ENCODE measurements at places on chromosomes 1 and 21.
A peak's percentile ranks its signal among the peaks of the same experiment; 100 is the strongest.

DNA sequence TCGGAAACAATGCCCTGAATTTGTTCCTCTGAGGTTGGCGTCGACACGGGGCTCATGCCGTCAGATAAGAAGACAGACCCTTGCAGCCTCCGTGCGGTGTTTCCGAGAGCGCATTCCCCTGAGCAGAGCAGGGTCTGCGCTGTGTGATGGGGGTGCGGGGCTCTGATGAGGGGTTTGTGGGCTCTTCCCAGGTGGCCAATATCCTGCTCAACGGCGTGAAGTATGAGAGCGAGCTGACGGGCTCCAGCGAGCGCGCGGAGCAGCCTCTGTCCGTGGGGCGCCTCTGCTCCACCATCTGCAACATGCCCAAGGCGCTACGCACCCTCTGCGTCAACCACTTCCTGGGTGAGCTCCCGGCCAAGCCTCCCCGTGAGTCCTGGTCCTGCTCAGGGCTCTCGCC lies 17.3 kb downstream of the SLC45A1 start:
- DNase-seq: no peak

- no peak for DNase-seq
Measured at GRCh38 chr1:201219481-201220387, 29.1 kb downstream of the IGFN1 start.

DNA sequence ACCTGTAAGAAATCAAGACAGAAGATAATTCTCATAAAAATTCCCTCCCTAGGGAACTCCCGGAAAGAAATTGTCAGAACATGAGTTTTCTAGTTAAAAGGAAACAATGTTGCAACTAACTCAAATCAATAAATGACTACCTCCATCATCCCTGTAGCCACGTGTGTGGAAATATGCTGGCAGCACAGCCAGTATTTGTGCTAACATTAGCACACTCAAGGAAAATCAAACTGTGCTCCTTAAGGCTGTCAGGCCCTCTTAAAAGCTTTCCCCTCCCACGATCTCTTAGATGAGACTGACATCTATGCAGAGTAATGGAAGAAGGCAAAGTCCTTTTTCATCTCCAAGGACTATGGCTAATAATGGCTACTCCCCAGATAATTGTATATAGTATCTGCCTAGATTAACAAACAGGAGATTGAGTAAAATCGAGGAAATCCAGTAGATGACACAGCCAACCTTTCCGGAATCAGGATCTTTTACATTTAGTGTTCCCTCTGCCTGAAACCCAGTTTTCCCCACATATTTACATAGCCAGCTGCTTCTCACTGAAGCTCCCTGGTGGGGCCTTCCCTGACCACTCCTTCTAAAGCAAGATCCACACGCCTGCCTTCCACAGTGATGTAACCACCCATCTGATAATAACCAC lies 50.9 kb upstream of the NR5A2 start:
- no peak for DNase-seq

DNA sequence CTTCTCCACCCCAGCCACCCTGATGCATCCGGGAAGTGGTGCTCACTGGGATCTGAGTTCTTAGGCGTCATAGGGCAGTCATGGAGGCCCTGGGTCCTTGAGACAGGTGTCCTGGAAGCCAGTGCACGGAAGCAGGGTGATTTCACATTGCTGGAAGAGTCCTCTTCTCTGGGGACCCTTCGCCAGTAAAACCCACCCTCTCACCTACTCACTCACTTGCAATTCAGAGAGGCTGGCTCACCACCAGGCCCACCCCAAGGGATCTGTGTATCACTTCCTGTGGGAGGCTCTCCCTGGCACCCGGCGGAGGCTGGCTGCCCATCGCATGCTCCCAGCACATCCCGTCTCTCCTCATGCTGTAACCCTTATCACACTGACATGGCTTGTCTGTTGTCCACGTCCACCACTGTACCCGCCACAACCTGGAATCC lies 40.2 kb upstream of the EPS8L3 start:
- DNase-seq: no peak

DNA sequence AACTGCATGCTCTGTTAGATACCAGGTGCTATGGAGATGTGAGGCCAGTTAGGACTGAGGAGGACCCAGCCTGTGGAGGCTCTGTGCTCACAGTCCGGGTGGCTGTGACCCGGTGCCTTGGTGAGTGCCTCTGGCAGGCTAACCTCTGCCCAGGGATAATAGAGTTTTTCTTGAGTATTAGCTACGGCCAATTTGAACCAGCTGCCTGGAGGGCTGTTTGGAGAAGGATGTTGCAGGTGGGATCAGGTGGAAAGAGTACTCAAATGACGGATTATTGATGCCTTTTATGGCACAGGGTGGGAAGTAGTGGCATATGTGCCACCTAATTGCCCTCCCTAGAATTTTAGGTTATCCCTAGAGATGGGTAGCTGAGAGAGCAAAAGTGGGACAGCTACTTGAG lies 182.7 kb downstream of the GRIK3 start:
- no peak for DNase-seq

DNA sequence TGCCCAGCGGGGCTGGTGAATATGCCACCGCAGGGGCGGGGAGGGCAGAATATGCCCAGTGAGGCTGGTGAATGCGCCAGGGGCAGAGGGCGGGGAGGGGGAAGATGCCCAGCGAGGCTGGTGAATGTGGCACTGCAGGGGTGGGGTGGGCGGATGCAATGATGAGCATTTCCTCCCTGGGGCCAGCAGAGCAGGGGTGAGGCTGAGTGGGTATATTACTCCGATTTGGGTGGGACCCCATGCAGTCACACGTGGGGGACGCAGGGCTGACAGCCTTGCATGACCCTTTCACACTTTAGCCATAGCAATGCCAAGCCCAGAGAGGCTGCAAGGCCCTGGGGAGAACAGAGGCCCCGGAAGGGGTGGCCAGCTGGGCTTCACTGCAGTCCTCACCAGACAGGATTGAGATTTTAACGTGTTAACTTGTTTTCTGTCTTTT lies 9.3 kb upstream of the SLX9 start:
- DNase-seq: peak; percentile 53

DNA sequence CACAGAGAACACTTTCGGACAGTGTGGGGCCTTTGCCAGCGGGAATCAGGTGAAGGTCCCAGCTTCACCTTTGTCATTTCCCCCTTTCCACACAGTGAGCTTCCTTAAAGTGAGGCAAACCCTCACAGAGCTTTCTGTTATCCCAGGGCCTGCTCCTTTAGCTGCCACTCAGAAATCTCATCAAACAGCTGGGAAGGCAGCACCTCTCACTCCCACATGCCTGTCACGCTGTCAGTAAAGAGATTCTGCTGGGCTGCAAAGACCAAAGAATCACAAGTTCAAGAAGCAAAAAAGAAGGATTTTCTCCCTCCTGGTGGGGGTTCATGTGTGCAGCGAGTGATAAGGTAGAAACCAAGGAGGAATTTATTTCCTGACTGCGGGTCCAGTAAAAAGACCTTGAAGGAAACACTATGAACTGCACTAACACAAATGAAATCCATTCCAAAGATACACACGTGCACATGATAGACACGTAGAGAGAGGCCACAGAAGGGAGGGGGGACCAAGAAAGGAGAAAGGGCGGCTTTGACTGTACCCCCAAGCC lies 44.0 kb downstream of the HTR6 start:
- no peak for DNase-seq

GRCh38 chr1:170749549-170749948 lies 85.6 kb downstream of the PRRX1 start:
- DNase-seq: no peak

- peak; percentile 62 for DNase-seq
Measured at GRCh38 chr1:44786138-44786840, 1.7 kb downstream of the BEST4 start.

- DNase-seq: no peak
Measured at GRCh38 chr1:203898458-203899352, 37.3 kb downstream of the SNRPE start.

- no peak for DNase-seq
Measured at GRCh38 chr1:84780000-84780716, 89.9 kb upstream of the SSX2IP start.

DNA sequence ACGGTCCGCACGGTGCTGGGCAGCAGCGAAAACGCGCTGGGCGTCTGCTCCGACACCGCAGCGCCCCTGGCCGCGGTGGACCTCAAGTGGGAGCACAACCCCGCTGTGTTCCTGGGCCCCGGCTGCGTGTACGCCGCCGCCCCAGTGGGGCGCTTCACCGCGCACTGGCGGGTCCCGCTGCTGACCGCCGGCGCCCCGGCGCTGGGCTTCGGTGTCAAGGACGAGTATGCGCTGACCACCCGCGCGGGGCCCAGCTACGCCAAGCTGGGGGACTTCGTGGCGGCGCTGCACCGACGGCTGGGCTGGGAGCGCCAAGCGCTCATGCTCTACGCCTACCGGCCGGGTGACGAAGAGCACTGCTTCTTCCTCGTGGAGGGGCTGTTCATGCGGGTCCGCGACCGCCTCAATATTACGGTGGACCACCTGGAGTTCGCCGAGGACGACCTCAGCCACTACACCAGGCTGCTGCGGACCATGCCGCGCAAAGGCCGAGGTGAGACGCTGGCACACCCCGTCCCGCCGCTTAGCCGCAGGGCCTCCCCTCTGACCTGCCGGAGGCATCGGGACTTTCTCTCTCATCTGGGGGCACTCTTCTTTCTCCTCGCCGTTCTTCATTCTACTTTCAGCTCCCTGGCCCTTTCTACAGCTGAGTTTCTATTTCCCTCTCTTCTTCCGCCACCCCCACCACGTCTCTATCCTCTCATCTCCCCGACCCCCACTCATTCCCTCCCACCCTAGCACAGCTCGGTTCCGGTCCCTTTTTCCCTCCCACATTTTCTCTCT lies 1.0 kb downstream of the NPR1 start:
- DNase-seq: no peak

GRCh38 chr1:220901881-220902280 lies 22.6 kb downstream of the HLX start:
- DNase-seq: no peak

DNA sequence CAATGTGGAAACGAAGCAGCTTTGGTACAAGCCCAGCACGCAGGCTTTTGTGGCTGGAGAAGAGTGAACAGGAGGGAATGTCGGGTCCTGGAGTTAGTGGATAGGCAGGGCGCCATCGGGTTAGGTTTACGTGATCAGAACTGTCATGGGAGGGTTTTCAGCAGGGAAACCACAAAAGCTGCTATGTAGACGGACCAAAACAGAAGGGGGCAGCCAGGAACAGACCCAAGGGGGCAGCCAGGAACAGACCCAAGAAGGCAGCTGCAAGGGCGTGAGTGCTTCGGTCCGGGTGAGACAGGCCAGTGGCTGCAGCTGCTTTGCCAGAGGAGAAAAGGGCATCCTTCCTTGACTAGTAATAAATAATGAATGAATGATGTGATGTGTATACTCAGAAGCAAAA lies 77.5 kb upstream of the KIF1B start:
- DNase-seq: no peak

- DNase-seq: peak; percentile 30
Measured at GRCh38 chr1:246930830-246931548, 759 bp downstream of the AHCTF1 start.

GRCh38 chr1:214438530-214438929 lies 112.9 kb downstream of the PTPN14 start:
- no peak for DNase-seq

All from activated gamma-delta T cell treated with anti-CD3 and anti-CD28 coated beads, Interleukin-2, amount 50 U/mL, for 16 hours (primary cell).